ENCODE measurements at places on chromosomes 3 and 15.

DNA sequence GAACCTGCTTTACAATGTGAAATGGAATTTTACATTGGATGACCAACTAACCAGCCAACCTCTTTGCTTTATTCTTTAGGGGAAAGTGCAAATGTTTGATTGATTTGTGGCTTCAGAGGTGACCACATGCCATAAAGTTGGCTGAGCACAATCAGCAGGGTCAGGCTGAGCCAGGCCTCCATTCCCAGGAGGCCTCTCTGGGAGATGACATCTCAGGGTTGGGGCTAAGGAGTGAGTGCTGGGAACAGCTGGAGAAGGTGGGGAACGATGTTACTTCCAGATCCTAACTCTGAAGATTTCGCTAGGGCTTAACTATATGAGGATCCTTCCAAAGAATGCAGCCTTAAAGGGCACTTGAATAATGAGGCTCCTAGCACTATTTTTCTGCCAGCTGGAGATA is 131.7 kb downstream of the ATP10A start:
- DNase-seq, result no peak

DNA sequence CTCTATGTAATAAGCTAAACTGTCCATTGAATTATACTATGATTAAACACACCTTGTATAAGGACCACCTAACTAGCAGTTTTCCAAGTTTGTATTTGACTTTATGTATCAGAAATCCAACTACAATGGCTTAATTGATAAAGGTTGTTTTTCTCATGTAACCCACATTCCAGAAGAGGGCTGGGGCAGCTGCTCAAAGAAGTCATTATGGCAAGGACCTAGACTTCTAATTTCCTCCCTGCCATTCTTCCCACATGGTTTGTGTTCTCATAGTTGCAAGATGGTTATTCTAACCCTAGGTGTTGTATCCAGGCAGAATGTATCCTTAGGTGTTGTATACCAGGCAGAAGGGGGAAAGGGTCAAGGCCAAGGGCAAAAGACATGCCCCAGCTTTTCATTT is 35.7 kb downstream of the GPR176 start:
- DNase-seq, result no peak

GRCh38 chr15:100337096-100338044 is 4.4 kb downstream of the ADAMTS17 start:
- no peak for DNase-seq

DNA sequence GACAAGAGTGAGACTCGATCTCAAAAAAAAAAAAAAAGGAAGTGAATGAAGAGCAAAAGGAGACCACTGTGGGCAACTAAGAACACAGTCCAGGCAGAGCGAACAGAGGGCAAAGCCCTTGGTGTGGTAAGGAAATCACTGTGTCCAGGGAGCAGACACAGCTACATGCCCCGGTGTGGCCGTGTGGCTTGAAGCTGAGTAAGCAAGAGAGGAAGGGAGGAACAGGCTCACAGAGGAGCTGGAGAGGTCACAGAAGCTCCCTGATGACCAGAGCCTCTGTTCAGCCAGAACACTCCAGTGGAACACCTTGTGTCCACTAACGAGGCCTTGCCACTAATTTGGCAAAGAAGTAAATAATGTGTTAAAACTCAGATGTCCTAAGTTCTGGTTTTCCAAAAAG is 60.6 kb upstream of the GATA2 start:
- no peak for DNase-seq

GRCh38 chr3:83625261-83625660 is 1333.5 kb upstream of the CADM2 start:
- DNase-seq, result no peak

DNA sequence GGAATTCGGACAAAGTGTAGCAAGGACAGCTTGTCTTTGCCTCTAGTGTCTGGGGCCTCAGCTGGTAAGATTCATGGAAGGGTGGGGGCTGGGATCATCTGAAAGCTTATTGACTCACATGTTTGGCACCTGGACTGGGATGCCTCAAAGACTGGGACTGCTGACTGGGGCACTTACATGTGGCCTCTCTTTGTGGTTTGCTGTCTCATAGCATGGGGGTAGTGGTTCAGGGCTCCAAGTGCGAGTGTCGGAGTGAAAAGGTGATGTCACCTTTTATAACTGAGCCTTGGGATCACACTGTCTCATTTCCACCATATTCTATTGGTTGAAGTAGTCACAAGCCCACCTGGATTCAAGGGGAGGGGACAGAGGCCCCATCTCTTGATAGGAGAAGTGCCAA is 6.8 kb downstream of the MFSD1 start:
- DNase-seq, result no peak

DNA sequence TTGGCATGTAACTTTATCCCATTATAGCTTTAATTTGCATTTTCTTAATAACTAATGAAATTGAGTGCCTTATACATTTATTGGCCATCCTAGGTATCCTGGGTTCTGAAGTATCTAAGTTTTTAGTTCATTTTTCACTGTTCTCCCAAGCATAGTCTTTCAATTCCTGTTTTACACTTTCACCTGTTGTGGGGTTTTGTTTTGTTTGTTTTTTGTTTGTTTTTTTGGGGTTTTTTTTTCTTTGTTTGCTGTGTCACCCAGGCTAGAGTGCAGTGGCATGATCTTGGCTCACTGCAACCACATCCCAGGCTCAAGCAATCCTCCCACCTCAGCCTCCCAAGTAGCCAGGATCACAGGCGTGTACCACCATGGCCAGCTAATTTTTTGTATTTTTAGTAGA is 83.1 kb upstream of the GADL1 start:
- DNase-seq, result no peak

DNA sequence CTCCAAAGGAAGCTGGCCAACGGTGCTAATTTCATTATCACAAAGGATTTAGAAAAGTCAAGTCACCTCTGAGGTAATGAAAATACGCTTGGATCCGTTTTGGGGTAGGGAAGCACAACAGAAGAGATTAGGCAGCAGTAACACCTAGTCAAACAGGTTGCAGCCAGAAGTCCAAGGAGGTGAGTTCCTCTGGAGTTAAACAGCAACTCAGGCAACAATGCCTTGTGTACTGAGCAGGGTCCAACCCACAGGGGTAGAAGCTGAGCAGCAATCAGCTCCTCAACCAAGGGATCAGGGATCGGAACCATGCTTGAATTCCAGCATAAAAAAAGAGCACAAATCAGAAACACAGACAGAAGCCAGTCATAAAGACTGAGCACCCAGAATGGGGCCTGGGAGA is 88.1 kb upstream of the SPRED1 start:
- no peak for DNase-seq

DNA sequence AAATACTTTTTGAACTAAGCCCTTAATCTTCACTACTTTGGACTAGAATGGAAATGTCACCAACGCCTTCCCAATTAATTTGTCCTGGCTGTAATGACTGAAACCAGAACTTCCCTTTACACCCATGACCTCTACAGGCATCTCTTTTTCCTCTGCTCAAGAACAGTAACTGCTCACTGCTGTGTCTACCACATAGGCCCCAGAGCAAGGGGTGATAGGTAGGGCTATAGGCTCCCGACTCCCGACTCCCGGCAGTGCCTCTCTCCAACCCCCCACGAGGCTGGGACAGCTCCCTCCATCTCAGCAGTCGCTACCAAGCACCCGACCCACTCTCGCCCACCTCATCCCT is 384 bp upstream of the LEKR1 start:
- no peak for DNase-seq

DNA sequence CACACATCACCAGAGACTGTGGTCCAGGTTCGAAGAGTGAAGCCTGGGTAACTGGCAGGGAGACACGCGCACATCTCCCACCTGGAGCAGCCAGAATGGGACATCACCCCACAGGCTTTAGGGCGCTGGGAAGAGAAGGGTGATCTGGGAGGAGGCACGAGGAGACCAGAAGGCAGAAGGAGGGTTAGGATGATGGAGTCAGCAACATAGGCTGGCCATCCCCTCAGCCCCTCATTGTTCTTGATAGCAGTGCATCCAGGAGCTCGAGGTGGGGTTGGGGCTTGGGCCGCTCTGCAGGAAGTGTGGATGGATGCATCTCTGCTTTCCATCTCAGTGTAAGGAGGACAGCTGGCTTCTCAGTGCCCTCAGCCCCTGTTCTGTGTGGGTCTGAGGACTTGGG is 15.2 kb downstream of the PLA2G4F start:
- no peak for DNase-seq

Data from CD4-positive, alpha-beta T cell treated with Interleukin-4 for 4 hours (primary cell).